Neuronal stem cell (in vitro differentiated cells): ENCODE measurements at places on chromosomes 1 and 21.

- DNase-seq: no peak
Observed at GRCh38 chr1:1434824-1435105, 725 bp upstream of the VWA1 start.

DNA sequence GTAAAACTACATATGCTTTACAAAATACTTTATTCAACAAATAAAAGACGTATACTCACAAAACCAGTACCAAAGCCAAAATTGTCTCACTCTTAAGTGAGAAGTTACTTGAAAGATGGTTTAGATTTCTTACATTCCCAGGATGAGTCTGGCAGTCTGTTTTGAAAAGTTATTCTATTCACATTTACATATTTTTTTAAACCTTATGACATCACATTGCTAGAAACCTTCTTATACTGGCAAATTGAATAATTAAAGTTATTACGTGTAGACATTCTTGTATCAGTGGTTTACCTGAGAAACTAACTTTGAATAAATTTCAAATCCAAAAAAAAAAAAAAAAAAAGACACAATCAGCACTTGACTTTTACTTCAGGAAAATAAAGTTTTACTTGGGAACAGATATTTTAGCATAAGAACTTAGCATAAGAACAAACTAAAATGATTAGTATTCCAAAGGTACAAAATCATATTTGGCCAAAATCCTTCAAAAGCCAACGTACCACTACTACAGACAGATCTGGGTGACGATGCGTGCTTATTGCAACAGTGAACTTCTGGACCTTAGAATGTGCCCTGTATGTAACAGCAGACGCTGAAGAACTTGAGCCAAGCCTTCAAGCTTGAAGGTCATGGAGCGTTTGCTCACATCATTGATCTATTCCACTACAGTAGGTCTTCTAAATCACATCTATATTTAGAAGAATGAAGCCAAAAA is 2.5 kb downstream of the CDC42BPA start:
- no peak for DNase-seq

GRCh38 chr1:10693497-10694273 is 102.8 kb downstream of the CASZ1 start:
- no peak for DNase-seq

- DNase-seq: no peak
Observed at GRCh38 chr1:221698579-221699349, 43.1 kb downstream of the DUSP10 start.

GRCh38 chr1:245001252-245001651 is 136.9 kb upstream of the HNRNPU start:
- DNase-seq: no peak

DNA sequence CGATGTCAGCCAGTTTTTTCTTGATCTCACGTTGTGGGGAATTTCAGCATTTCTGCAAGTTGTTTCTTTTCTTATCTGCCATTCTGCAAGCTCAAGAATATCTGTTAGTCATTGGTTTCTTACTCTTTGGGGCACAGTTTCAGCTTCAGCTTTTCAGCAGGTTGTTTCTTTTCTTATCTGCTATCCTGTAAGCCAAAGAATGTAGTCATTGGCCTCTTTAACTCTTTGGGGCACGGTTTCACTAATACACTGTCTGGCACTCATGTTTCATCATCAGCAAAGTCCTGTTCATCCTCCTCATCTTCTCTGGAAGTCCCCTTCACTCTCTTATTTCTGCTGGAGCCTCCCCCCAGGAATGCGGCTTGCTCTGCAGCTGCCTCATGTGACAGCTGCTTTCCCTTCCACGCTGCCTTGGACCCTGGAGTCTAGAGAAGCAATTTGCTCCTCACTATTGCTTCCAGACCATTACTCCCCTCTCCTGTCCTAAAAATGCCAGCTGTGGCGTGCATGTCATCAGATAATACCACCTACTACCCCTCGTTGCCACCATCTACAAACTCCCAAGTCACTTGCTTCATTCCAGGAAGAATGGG is 67.0 kb upstream of the CACNA1E start:
- no peak for DNase-seq

DNA sequence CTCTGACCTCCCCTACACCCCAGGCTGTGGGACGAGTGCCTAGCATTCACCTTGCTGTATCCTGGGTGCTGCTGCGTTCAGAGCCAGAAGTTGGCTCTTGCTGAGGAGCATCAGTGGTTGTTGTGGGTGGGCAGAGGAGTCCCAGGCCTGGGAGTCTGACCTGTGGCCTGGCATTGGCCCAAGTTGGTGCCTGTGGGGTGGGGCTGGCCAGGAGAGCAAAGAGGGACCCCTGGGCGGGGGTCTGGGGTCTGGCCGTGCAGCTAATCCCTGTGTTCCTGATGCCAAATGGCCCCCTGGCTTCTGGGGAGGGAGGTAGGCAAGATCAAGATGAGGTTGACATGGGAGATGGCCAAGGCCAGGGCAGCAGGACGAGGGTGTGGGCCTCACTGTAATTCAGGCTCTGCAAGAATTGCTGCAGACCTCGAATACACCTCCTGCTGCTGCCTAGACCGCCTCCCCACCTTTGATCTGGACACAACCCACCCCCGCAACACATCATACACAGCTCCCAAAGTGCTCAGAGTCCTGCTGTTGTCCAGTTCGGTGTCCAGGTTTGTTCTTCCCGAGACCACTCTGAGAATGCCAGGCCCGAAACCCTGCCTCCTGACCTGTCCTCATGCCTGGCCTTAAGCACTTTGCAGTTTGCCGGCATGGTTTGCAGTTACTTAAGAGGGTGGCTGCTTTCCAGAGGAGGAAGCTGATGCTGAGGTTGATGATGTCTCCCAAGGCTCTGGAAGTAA is 28.7 kb downstream of the CDK18 start:
- DNase-seq: no peak

DNA sequence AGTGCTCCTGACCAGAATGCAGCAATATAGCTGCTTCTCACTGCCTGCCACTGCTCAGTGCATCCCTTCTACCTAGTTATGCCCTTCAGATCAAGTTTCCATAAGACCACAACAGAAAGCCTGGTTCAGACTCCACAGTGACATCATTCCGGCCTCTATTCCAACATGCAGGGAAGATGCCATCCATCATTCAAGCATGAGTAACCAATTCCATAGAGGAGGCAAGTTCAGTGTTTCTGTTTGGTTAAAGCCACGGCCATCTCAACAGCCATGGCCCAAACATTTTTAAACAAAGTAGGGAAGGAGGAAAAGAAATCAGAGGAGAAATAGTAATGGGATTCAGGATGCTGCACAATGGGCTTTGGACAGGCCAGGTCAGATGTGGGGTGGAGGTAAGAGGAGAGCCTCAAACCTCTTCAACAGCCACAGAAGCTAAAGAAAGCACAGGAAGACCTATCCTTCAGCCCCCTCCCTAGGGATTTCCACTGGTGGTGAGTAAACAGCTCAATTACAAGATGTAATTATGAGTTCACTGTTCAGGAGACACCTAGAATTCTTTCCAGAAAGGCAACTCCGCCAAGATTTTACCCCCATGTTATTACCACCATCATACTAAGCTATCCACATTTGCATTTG is 484.9 kb downstream of the SETD4 start:
- no peak for DNase-seq

DNA sequence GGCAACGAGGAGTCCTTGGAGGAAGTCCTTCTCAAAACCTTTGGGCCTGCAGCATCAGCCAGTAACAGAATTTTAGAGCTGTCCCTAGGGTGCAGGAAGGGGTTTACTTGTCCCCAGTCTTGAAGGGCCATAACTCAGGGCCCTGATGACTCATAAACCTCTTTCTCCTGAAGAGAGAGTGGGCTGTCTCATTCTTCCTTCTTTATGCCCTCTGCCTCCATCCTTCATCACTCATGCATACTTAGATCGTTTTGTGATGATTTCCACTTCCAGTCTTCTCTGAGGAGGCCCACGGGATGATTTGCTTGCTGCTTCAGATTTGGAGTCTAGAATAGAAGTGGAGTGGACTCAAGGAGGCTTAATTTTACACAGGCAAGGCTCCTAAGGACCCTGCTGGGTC is 60.2 kb downstream of the NDUFS5 start:
- DNase-seq: no peak

DNA sequence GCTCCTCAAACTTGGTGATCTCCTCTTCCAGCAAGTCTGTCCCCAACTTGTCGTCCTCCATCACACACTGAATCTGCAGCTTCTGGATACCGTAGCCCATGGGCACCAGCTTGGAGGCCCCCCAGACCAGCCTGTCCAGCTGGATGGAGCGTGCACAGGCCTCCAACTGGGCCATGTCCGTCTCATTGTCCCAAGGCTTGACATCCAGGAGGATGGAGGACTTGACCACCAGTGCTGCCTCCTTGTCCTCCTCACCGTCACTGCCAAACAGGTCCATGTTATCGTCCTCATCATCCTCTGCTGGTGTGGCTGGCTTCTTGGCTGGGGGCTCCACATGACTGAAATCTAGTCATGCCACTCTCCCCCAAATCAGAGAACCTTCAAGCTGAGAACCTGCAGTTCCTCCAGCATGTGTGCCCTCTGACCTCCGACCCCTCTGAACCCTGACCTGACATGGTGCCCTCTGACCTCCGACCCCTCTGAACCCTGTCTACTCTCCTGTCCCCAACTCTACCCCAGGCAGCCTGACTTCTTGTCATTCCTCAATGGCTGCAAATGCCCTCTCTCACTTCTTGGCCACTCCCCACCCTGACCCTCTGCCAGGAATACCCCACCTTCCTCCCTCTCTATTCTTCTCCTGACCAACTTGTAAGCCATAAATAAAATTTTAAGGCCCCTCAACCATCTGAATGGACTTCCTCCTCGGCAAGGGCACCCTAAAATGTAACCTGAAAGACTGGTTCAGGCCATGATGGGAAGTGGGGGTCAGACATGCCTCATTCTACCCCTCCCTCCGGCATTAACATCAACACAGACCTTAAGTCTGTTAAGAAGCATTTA is 275.7 kb upstream of the C1orf174 start:
- no peak for DNase-seq

DNA sequence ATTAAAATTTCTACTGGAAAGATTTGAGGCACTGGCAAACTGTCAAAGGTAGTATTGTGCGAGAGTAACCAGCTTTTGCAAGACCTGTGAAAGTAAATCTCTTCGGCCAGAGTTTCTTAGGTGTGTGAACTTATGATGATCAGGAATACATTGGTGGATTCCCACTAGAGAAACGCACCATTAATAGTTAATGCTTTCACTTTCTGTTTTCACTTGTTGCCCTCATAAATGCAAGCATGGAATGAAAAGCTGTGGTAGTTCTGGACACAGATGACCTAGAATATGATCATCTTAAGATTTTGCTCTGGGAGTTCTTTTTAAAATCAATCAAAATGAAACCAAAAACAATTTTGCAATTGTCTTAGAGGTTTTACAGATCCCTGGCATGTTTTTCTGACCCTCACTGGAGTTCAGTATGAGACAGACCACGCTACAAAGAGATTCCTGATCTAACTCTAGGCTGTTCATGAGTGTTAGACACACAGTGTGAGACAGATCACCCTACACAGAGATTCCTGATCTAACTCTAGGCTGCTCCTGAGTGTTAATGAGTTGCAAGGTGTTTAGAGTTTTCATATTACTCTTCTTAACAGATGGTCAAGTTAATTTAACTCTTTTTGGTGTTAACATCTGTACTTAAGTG is 98.8 kb downstream of the SDCCAG8 start:
- DNase-seq: no peak
